IPS-NIHi11 (cell line): ENCODE measurements at places on chromosomes 2 and 18.

- no peak for DNase-seq
Observed at GRCh38 chr2:60525899-60526298, 27.6 kb downstream of the BCL11A start.

DNA sequence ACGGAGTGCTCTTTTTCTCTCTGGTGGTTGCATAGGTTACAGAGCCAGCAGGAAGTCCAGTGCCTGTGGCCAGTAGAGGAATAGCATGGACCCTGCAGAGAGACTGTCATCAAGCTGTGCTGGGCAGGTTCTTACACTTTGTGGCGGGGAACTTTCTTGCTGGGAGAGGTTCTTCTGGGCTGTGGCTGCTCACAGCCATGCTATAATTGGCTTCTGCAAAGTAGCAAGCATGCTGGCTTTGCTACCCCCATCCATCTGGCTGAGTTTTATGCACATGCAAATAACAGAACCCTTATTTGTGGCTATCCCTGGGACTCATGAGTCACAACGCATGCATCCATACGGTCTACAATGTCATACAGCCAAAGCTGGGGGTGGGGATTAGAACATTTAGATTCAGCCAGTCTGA, 68.9 kb downstream of the PLCL1 start:
- DNase-seq: peak; percentile 24

- no peak for DNase-seq
Observed at GRCh38 chr2:167771628-167772027, 475.8 kb downstream of the STK39 start.

GRCh38 chr2:47034973-47035609, 119.5 kb upstream of the MCFD2 start:
- DNase-seq: no peak

DNA sequence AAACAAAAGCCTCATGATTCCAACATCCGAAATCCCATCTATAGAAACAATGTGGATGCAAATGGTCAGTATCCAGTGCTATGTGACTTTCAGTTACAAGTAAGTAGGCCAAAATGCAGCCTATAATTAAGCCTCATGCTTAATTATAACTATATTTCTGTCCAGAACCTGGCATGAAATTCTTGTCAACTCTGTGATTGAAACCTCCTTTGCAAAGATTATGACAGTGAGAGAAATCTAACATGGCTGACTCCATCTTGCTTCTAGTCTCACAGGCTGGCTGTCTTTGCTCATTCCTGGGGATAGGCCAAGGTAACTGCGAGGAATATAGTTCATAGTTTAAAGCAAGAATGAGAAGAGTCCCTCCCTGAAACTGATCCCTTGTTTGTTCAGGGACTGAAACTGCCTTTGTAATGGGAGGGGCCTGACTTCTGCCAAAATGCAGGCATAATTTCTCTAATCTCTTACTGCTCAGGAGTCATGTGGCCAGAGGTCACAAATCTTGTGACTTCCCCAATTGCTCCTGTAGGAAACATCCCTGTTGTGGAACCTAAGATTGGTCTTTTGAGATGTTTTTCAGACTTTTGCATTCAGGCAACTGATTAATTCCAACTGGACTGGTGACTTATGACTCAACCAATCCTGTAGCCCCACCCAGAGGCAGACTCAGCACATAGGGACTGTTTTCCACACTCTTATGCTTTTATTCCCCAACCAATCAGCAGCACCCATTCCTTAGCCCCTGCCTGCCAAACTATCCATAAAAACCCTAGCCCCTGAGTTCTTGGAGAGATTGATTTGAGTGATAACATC, 84.5 kb upstream of the TLK1 start:
- no peak for DNase-seq

DNA sequence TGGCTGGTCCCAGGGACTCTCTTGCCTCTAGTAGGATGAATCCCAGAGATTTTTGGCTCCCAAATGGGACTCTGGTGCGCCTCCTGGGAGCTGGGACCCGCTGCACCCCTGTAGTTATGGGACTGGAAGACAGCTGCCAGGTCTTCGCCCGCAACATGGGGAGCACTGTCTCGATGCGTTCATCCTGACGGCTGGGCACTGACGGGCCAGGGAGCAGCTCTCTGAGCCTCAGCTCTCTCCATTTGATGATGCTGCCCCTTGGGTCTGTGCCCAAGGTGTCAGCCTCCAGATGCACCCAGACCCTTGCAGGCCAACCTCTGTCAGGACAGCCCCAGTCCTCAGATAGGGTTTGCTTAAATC, 9.3 kb upstream of the ARMC9 start:
- no peak for DNase-seq

DNA sequence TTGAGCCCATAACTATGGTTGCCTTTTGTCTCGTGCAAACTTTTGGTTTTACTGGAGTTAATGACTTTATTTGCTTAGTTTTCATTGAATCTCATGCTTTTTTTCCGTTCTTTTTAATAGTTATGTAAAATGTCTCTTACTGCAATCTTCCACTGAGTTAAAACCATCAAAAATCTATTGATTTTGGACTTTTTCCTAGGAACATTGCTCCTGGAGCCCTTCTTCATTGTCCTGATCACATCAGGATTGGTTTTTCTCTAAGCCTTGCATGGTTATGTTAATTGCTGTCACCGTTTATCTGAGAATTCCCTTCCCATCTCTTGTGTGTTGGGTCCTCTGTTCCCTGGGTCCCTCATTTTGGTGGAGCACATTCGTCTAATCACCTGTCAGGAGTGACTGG, 125.5 kb downstream of the PARD3B start:
- no peak for DNase-seq

GRCh38 chr2:145687442-145688134, 1167.7 kb upstream of the ZEB2 start:
- DNase-seq: peak; percentile 10

- no peak for DNase-seq
Observed at GRCh38 chr18:37305066-37305465, 260.5 kb downstream of the CELF4 start.
